ENCODE measurements at places on chromosomes 2 and 18. TPM values are rescaled to one million over a fixed set of nuclear protein-coding genes. Genes with fewer than 3 reads are reported as not detected.
A peak's percentile ranks its signal among the peaks of the same experiment; 100 is the strongest.

The LYG1 gene
- 0.31 TPM for total RNA-seq

The AGXT gene
- not detected for total RNA-seq

The ANKRD30BL gene
- total RNA-seq: not detected

The RAMP1 gene
- total RNA-seq: 0.63 TPM

The DYSF gene
- 4.8 TPM for total RNA-seq

The RAPGEF4 gene
- 1.4 TPM for total RNA-seq

GRCh38 chr2:220226076-220226475, 598.6 kb downstream of the SLC4A3 start:
- DNase-seq: no peak

GRCh38 chr2:191318037-191318728, 73.0 kb downstream of the MYO1B start:
- DNase-seq: no peak

DNA sequence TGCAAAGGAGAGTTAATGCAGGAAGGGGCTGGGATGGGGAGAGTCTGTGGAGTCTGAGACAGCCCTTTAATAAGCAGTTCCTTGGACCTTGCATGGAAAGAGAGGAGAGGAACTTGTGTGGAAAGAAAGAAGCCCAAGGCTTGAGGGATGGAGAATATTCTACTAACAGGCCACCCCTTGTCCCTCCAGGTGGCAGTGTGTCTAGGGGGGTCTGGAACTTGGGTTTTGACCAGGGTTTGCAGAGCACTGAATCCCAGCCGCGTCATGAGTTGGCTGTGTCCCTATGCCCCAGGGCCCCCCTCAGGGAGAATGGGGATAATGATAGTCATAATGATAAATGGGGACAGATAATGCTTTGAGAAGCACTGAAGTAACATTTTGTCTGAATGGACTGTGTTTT, 15.0 kb downstream of the TCF7L1 start:
- DNase-seq: no peak

DNA sequence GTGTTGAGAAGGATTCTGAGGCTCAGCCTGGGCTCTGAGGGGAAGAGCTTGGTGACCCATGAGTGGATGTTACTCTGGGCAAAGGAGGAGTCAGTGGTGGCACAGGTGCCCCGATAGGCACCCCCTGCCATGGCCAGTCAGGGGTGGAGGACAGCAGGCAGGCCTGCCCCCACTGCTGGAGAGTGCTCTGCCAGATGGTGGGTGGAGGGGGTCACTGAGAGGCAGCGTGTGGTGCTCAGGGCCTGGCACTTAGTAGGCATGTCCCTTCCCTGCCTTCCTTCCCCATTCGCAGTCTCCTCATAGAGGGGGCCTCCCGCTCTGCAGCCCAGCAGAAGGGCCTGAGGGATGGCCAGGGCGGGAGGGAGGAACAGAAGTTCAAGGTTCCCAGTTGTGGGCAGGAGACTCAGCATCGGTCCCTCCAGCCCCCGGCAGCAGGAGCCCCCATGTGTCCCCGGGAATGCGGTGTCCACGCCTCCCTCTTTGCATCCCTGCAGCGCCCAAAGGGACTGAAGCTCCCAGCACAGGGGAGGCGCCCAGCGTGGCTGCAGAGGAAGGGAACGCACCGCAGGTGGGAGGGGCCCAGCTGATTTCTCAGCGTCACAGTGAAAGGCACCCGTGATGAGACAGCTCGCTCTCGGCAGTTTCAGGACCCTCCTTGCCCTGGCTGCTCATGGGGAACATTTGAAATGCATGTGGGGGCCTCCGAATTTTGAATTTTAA, 5.7 kb upstream of the SNED1 start:
- DNase-seq: peak; percentile 20

DNA sequence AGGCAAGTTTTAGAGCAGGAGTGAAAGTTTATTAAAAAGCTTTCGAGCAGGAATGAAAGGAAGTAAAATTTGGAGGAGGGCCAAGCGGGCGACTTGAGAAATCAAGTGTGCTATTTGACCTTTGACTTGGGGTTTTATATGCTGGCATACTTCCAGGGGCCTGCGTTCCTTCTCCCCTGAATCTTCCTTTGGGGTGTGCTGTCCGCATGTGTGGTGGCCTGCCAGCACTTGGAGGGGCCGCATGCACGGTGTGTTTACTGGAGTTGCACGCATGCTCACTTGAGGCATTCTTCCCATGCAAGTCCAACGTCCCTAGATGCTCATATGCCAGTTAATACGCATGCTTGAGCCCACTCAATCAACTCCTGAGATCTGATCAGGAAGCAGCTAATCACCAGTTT, 78.3 kb upstream of the MAP4K4 start:
- no peak for DNase-seq

GRCh38 chr18:67771271-67771670, 254.8 kb upstream of the DSEL start:
- no peak for DNase-seq

- peak; percentile 41 for DNase-seq
Measured at GRCh38 chr2:127359520-127359919, 28.3 kb downstream of the MAP3K2 start.

DNA sequence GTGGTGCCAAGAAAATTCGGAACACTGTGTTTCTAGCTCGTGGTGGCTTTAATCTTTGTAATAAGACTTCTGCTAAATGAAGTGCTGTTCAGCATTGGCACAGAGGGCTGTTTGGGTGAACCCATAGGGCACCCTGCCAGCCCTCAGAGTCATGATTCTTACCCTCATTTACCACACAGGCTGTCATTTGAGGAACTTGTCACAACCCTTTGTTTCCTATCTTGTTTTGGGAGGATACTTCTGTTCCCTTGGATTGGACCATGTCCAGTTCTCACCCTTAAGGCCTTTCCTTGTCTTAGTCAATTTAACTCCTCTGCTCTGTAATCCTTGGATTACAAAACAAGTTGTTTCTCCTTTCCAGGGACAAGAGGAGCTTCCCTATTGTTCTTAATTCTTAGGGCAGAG, 225.7 kb downstream of the MTX2 start:
- no peak for DNase-seq

- DNase-seq: no peak
Measured at GRCh38 chr18:57983965-57984364, 60.1 kb upstream of the NEDD4L start.

GRCh38 chr18:40485318-40485717, 1469.7 kb upstream of the PIK3C3 start:
- no peak for DNase-seq

GRCh38 chr2:55961318-55961911, 37.8 kb upstream of the EFEMP1 start:
- no peak for DNase-seq

DNA sequence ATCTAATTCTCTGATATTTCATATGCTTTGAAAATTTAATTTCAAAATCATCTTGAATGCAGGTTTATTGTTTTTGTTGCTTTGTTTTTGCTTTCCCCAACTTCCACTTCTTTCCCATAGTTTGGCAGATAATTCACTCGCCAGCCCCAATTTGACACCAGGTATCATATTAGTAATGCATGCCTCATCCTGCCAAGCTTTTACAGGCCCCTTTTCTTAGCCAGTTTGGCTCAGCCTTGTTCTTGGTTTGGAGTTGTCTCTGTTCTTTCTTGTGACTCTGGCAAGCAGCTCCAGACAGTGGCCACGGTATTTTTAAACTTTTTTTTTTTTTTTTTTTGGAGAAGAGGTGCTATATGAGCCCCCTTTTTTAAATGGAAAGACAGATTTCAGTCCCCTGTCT, 65.3 kb downstream of the PMS1 start:
- DNase-seq: no peak

GRCh38 chr2:189254268-189254883, 74.8 kb upstream of the COL5A2 start:
- no peak for DNase-seq

DNA sequence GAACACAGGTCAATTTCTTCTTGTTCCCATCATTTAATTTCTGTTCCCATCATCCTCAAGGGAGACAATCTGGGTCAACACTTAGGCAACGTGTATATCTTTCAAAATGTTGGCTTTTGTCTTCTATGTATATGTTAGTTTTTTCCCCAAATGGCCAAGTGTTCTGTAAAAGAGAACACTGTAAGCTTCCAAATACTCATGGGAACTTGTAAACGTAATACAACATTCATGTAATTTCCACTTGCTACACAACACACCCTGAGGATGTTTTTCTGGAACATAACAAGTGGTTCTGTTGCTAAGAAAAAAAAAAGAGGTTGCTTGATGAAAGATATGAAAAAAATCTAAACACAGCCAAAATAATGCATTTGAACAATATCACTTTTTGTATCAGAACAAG, 149.1 kb downstream of the ATAD2B start:
- DNase-seq: no peak

DNA sequence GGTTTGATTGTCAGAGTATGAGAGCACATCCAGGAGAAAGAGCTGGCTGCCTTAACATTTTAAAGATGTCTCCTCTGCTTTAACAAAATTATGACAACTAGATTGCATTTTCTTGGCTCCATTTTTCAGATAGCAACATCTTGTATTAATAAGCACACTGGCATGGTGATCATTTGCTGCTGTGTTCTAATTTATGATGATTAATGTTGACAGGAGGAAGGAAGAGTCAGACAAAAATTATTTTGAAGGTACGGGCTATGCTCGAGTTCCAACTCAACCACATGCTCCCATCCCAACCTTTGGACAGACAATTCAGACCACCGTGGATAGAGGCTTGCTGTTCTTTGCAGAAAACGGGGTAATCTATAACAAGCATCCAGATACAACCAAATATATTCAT, 98.2 kb upstream of the TTC39C start:
- DNase-seq: no peak

- peak; percentile 82 for DNase-seq
Measured at GRCh38 chr2:20672201-20672951, 5.4 kb downstream of the GDF7 start.

- no peak for DNase-seq
Measured at GRCh38 chr2:233262562-233262961, 11.1 kb downstream of the ATG16L1 start.

DNA sequence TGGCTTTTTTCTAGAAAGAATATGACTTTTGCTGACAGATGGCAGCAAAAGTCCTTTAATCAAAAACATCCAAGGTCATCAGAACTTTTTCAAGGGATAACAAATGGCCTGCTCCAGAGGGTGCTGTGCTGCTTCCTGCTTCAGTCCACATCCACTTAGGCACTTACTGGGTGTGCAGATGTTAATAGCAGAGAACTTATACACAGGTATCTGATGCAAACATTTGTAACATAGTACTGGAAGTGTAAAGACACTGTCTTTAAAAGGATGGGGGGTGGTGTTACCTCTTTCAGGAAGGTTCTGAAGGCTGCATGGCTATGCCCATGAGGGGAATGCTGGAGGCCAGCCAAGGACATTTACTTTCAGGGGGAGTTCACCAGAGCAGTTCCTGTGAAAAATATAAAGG, 5.5 kb downstream of the HOXD8 start:
- DNase-seq: no peak

DNA sequence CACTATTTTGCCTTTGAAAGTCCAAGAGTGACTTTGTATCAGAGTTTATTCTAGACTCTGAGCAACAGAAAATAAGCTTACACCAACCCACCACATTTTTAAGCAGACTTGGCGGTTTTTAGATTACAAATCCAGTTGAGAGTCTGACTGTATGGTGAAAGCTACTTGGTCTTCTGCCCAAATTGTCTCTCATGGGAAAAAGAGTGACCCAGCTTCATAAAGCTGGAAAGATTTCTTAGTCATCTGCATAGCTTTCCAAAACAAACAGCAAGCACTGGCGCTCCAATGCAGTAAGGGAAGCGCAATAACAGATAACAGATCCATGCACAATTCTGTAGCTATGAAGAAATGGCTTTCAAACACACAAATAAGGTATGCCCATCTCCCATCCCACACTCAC, 7.1 kb downstream of the DSG1 start:
- no peak for DNase-seq

GRCh38 chr2:156702541-156702940, 266.4 kb downstream of the GPD2 start:
- no peak for DNase-seq

DNA sequence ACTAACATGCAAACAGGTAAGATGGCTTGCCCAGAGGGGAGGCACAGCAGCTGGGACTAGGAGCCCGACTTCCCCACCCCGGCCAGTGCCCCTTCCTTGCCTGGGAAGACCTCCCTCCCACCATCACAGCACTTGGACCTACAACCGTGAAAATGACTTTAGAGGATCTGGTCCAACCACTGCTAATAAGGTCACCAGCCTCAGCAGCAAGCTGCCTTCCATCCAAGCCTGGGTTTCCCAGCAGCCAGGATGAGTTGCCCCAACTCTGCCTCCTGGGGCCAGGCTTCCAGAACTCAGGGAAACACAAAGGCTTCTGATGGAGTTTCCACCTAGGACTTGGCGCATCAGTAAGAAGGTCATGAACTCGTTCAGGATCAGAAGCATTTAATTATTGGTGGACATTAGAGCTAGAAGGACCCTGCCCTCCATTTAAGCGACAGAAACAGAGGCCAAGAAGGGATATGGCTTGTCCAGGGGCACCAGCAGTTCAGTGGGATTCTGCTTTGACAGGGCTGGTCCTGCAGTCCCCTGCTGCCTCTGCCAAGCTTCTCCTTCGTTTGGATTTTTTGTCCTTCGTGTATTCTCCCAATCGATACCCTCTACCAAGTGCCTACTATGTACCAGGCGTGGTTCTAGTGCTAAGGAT, 403.0 kb upstream of the ID2 start:
- no peak for DNase-seq

DNA sequence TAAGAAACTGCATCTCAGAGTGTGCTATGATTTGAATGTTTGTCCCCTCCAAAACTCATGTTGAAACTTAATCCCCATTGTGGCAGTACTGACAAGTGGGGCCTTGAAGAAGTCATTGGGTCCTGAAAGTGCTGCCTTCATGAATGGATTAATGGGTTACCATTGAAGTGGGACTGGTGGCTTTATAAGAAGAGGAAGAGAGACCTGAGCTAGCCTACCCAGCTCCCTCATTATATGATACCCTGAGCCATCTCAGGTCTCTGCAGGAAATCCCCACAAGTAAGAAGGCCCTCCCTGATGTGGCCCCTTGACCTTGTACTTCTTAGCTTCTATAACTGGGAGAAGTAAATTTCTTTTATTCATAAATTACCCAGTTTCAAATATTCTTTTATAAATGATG, 526.8 kb downstream of the XIRP2 start:
- no peak for DNase-seq

GRCh38 chr2:114354199-114354598, 88.2 kb upstream of the DPP10 start:
- no peak for DNase-seq

DNA sequence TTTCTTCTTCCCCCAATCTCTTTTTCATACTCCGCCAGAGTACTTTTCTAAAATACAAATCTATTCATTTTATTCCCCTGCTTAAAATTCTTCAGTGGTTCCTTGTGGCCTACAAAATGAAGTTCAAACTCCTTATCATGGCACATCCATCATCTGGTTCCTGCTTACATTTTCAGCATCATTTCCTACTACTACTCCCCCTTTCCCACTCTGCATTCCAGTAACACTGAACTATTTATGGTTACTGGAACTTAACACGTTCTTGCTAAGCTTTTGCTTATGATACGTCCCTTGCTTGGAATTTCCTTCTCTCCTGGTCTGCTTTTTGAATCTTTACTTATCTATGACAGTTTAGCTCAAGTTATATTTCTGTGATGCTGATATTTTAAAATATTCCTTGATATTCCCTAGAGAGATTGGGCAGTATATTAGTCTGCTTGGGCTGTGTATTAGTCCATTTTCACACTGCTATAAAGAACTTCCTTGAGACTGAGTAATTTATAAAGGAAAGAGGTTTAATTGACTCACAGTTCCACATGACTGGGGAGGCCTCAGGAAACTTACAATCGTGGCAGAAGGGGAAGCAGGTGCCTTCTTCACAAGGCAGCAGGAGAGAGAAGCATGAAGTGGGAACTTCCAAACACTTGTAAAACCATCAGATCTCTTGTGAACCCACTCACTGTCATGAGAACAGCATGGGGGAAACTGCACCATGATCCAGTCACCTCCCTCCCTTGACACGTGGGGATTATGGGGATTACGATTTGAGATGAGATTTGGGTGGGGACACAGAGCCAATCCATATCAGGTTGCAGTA, 53.2 kb downstream of the BMPR2 start:
- DNase-seq: no peak

All from H9 (cell line).